Thymus (tissue), 14 donors: ENCODE measurements at places on chromosomes 5 and 9. TPM values are rescaled to one million over a fixed set of nuclear protein-coding genes. Genes with fewer than 3 reads are reported as not detected.
A peak's percentile ranks its signal among the peaks of the same experiment; 100 is the strongest.

Gene SLCO4C1
- 0.75 TPM for polyA plus RNA-seq

GRCh38 chr9:123828449-123828848 lies 101.5 kb downstream of the DENND1A start:
- H3K36me3 ChIP-seq, result no peaks in the 10 kb centered on the region
- DNase-seq, result no peak
- H3K4me3 ChIP-seq, result no peak overlapping the region
- H3K4me1 ChIP-seq, result no peaks in the 10 kb centered on the region
- no peak overlapping the region for H3K27ac ChIP-seq

Gene TPM2
- 475 TPM for polyA plus RNA-seq

DNA sequence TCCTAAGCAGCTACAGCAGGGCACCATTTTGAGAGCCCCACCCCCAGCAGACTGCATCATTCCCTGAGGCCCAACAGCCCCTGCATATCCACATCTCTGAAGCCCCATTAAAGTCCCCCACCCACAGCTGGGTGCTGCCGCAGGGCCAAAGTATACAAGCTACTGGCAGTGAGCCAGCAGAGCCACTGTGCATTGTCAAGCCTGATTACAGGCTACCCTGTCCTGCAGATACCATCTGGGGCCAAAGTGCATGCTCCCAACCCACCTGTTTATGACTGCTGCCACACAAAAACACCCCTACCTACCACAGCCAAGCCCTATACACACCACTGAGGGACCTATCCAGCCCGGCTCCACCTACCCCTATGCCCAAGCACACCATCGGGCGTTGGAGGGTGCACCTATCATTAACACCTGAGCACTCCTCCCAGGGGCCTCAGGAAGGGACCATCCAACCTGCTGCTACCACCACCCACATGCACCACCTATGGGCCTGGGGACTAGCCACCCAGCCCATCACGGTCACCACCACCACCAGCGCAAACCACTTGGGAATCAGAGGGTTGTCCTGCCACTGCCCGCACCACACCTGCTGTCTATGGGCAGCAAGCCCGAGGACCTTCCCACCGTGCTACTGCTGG lies 105.0 kb downstream of the PLPP1 start:
- H3K4me3 ChIP-seq, result no peak overlapping the region
- no peak for DNase-seq
- no peaks in the 10 kb centered on the region for H3K4me1 ChIP-seq

- no peaks in the 10 kb centered on the region for H3K36me3 ChIP-seq
- H3K27ac ChIP-seq, result no peak overlapping the region
- H3K27me3 ChIP-seq, result no peaks in the 10 kb centered on the region
- peak; percentile 14 for DNase-seq
These were observed 681 bp downstream of the CPLANE1 start for GRCh38 chr5:37248421-37248969.

DNA sequence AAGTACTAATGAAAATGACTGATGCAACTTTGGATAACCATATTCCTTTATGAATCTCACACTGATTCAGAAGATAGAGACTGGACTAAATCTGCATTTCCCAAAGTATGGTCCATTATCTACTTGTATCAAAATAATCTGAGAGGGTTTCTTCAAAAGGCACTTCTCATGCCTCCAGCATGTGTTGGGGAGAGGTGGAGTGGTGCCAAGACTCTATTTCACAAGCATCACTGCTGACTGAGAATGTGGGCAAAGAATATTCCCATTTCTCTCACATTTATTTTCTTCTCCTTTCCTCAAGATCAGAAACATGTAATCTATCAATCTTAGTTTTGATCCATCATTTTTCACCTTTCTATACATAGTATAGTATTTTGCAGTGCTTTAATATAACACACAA lies 135.4 kb downstream of the GABRB2 start:
- no peaks in the 10 kb centered on the region for H3K4me1 ChIP-seq
- no peaks in the 10 kb centered on the region for H3K27me3 ChIP-seq
- H3K36me3 ChIP-seq, result no peaks in the 10 kb centered on the region
- no peak for DNase-seq
- no peak overlapping the region for H3K4me3 ChIP-seq

Gene LRRC19
- under 0.01 TPM for polyA plus RNA-seq

GRCh38 chr5:133967698-133968203 lies 674 bp downstream of the C5orf15 start:
- peaks cover 10% of the 10 kb centered on the region for H3K4me1 ChIP-seq
- H3K27ac ChIP-seq, result peak overlapping the region; percentile 65
- no peak for DNase-seq
- H3K36me3 ChIP-seq, result no peaks in the 10 kb centered on the region

Gene RELL2
- polyA plus RNA-seq, result 20.8 TPM

DNA sequence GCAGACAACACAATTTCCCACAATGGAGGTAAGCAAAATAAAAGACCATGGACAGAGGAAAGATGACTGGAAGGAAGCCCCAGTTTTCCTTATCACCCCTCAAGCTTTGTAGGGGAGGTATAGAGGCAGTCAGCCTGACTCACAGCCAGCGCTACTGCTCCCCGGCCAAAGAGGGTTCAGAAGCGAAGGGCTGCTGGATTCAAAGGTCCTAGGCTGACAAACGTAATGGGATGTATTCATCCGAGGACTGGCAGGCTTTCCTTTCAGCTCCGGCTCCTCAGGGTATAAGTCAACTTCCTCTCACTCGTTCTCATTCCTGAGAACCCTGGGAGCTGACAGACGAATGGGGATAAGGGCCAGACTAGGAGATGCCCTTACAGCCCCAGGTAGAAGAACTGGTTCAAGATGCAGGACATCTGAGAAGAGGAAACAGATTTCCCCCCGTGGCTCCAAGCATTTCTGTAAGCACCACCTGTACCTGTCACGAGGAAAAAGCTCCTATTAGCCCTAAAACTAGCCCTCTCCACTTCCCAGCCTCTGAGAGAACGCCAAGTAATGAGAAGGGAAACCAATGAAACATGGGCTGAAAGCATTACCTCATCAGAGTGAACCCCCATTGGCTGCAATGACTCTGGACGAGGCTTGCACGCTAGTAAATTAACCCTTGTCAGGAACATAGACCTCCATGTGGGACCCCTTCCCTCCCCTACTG lies 22.1 kb upstream of the FAM13B start:
- no peak overlapping the region for H3K27ac ChIP-seq
- no peak overlapping the region for H3K4me3 ChIP-seq
- H3K4me1 ChIP-seq, result no peaks in the 10 kb centered on the region
- H3K27me3 ChIP-seq, result peaks cover 3% of the 10 kb centered on the region

Gene CDH18
- polyA plus RNA-seq, result 0.05 TPM

Gene KCNV2
- polyA plus RNA-seq, result not detected

Gene TEK
- polyA plus RNA-seq, result 2.3 TPM

- H3K27me3 ChIP-seq, result peaks cover 36% of the 10 kb centered on the region
- H3K4me3 ChIP-seq, result peak within 1 kb of the TSS; percentile 61
- no peak within 1 kb of the TSS for H3K27ac ChIP-seq
- peak; percentile 24 for DNase-seq
These were observed at the start of gene F2RL1 for GRCh38 chr5:76818844-76819831. Gene F2RL1 (plus strand): TSS chr5:76819030. CDS start chr5:76819183, 153 bp downstream.

DNA sequence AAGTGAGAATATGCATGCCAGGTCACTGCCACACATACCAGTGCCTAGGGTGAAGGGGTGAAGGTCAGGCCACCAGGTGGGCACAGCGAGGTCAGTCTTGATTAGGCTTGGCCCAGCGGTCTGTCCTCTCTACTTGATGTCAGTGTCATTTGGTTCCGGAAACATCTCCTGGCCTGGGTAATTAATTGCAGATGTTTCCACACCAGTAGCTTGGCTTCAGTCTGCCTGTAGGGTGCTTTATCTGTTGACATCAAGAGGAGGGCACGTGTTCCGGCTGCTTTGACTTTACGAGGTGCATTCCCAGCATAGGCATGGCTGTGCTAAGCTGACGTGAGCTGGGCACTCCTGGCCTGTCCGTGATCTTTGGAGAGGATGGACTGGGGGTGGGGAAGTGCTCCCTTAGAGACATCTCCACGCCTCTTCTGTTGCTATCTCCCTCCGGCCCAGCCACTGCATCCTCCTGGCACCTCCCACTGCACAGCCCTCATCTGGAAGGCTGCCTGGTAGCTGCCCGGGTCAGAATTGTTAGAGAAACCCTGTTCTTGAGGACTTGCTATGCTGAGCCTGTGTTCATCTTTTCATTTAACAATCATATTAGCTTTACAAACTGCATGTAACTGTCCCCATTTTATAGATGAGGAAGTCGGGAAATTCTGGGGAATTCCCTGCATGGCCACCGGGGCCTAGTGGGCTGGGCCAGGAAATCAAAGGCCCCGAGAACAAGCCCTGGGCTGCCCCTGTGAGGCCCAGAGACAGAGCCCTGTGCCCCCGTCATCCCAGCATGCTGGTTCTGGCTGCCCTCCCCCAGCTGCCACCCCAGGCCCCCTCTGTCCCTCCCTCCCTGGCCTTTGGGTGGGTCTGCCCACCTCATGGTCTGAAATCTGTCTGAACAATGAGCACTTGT lies 29.1 kb downstream of the JADE2 start:
- H3K36me3 ChIP-seq, result peaks cover 44% of the 10 kb centered on the region
- H3K4me1 ChIP-seq, result peaks cover 4% of the 10 kb centered on the region
- no peak overlapping the region for H3K4me3 ChIP-seq
- no peaks in the 10 kb centered on the region for H3K27me3 ChIP-seq

DNA sequence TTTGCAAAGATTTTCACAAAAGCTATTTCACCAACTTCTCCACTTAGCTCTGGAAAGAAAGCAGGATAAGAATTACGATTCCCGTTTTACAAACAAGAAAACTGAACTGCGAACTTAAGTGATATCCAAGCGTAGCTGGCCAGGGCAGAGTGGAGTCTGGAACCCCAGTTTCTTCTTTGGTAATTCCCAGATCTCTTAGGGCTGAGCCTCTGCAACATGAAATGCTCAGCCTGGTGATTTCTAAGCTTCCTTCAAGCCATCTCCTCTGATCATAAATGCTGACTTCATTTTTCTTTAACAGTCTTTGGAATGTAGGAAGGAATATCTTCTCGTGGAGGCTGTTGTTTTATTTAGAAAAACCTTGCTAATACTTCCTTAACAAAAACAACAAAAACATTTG lies 620.0 kb downstream of the CCDC171 start:
- no peaks in the 10 kb centered on the region for H3K4me1 ChIP-seq
- H3K27me3 ChIP-seq, result no peaks in the 10 kb centered on the region
- H3K36me3 ChIP-seq, result no peaks in the 10 kb centered on the region
- H3K27ac ChIP-seq, result no peak overlapping the region
- no peak overlapping the region for H3K4me3 ChIP-seq
- no peak for DNase-seq

DNA sequence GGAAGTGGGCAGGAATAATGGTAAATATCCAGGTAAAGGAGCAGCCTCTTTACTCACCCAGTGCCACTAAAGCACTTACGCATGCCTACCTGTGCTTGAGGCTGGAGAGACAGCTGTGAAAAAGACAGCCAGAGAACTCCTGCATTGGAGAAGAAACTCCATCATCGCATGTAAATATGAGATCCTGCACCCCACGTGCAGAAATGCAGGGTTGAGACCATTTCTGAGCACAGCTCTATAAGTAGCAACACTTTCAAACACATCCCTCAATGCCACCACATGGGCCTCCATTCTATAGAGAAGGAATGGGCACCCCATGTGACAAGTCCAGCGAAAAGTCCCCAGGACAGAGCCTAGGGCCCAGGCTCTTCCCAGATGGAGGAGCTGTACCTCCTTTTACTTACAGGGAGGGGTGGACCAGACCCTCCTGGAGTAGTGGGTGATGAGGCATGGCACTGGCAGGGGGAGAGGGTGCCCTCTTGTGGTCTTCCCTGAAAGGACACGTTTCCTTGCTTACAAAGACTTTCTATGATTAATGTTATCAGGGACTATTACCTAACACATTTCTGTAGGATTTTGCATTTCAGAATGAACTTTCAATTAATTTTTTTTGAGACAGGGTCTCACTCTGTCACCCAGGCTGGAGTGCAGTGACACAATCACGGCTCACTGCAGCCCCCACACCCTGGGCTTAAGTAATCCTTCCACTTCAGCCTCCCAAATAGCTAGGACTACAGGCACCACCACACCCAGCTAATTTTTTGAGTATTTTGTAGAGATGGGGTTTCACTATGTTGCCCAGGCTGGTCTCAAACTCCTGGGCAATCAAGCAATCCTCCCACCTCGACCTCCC lies 55.3 kb upstream of the IL17B start:
- peaks cover 29% of the 10 kb centered on the region for H3K4me1 ChIP-seq
- H3K36me3 ChIP-seq, result no peaks in the 10 kb centered on the region

- H3K27ac ChIP-seq, result no peak overlapping the region
- H3K36me3 ChIP-seq, result no peaks in the 10 kb centered on the region
- H3K4me1 ChIP-seq, result no peaks in the 10 kb centered on the region
- H3K4me3 ChIP-seq, result no peak overlapping the region
These were observed 9.2 kb upstream of the HTR4 start for GRCh38 chr5:148663509-148663908.

Gene PCDHA12
- not detected for polyA plus RNA-seq

DNA sequence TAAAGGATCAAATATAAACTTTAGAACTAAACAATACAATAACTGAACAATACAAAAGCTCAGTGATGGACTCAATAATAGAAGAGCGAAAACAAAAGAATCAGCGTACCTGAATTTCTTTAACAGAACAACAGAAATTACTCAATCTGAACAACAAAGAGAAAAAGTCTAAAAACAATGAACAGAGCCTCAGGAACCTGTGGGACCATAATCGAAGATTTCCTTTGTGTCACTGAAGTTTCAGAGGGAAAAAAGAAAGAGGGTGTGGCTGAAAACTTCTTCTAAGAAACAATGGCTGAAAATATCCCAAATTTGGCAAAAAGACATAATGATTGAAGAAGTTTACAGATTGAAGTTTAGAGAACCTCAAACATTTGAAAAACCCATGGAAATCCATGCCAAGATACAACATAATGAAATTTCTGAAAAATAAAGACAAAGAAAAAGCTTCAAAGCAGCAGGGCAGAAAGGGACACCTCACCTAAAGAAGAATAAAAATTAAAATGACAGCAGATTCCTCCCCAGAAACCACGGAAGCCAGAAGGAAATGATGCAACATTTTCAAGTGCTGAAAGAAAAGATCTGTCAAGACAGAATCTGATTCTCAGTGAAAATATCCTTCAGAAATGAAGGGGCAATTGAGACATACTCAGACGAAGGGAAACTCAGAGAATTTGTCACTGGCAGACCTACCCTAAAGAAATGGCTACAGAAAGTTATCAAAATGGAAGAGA lies 288.8 kb downstream of the ARL15 start:
- no peak overlapping the region for H3K4me3 ChIP-seq
- no peak overlapping the region for H3K27ac ChIP-seq
- H3K27me3 ChIP-seq, result no peaks in the 10 kb centered on the region
- DNase-seq, result peak; percentile 6
- H3K36me3 ChIP-seq, result no peaks in the 10 kb centered on the region
- H3K4me1 ChIP-seq, result no peaks in the 10 kb centered on the region

- H3K27me3 ChIP-seq, result no peaks in the 10 kb centered on the region
- no peak overlapping the region for H3K27ac ChIP-seq
- no peaks in the 10 kb centered on the region for H3K36me3 ChIP-seq
These were observed 80.6 kb upstream of the SLCO6A1 start for GRCh38 chr5:102579379-102579778.
